Urinary bladder (tissue), 4 donors: ENCODE measurements at places on chromosomes 1 and 21. TPM values are rescaled to one million over a fixed set of nuclear protein-coding genes. Genes with fewer than 3 reads are reported as not detected.

SH2D1B gene
- 0.37 TPM for total RNA-seq

RGS1 gene
- total RNA-seq, result 51.2 TPM

HCN3 gene
- 3.0 TPM for total RNA-seq

TRIM45 gene
- total RNA-seq, result 7.8 TPM

LRRC39 gene
- total RNA-seq, result 13.8 TPM

CYP4X1 gene
- 7.0 TPM for total RNA-seq

GRIK1 gene
- total RNA-seq, result 3.8 TPM

TRIM17 gene
- total RNA-seq, result 1.9 TPM

RNF207 gene
- 12.8 TPM for total RNA-seq

CHD5 gene
- total RNA-seq, result 0.53 TPM

NLRP3 gene
- 2.4 TPM for total RNA-seq

DNA sequence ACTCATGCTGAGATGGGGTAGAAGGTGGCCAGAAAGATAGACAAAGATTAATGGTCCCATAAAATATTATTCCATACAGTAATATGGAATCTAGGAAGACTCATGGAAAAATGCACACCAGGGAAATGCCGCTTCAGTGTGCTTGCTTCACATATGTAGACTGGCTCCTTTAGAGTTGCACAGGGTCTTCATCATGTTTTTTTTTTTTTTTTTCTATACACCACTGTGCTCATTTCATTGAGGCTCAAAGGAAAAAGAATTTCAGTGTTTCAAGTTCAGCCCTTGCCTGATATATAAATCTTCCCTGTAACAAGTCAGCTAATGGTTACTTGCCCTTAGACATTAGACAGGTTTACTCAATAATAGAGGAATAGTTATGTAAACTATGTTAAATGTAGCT lies 33.2 kb downstream of the KCNK2 start:
- DNase-seq, result no peak

GRCh38 chr1:33815061-33815460 lies 48.8 kb upstream of the HMGB4 start:
- no peak for DNase-seq

DNA sequence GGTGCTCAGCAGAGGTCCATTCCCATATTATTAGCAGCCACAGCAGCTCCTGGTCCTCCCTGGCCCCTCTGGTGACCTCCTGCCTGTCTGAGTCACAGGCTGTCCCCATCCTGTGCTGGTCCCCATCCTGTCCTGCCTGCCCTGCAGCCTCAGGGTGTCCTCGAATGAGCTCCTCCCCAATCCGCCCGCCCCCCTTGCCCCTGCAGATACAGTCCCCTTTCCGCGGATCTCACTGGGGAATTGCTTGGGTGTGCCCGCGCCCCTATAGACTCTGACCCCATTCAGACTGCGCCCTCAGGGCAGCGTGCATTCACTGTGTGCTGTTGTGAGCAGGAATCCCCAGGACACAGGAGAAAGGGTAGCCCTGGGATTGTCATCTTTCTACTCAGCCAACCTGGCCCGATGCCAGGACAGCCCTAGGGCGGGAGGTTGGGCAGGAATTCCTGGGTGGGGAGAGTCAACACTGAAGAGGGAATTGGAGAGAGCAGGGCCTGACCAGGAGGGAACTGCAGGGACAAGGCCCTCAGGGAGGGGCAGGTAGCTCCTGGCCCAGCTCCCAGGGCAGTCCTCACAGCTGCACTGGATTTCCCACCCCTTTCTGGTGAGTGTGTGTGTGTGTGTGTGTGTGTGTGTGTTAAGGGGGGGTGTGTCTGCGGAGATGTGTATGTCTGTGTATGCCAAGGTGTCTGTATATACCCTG lies 1.1 kb upstream of the GUCA2A start:
- peak; percentile 59 for DNase-seq

- no peak for DNase-seq
Measured at GRCh38 chr1:98870959-98871903, 133.4 kb downstream of the PLPPR5 start.

DNA sequence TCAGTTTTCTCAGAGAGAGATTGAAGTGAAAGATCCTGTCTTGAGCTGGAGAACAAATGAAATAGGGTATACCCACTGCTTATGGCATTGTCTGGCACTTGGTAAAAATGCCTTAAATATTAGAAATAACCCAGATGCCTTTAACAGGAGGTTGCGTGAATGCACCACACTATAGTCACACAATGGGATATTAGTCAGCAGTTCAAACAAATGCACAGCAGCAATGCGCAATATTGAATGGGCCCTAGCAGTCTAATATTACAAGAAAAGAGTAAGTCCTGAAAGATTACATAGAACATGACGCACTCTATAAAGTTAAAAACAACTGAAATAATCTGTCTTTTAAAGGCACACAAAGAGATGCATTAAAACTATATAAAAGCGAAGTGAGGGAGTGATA lies 161.1 kb downstream of the EDEM3 start:
- no peak for DNase-seq

- peak; percentile 81 for DNase-seq
Measured at GRCh38 chr1:216600730-216601609, 122.3 kb downstream of the ESRRG start.

- DNase-seq, result no peak
Measured at GRCh38 chr1:184051138-184051484, 419 bp upstream of the TSEN15 start.

GRCh38 chr1:226529891-226530290 lies 18.7 kb upstream of the STUM start:
- DNase-seq, result no peak

DNA sequence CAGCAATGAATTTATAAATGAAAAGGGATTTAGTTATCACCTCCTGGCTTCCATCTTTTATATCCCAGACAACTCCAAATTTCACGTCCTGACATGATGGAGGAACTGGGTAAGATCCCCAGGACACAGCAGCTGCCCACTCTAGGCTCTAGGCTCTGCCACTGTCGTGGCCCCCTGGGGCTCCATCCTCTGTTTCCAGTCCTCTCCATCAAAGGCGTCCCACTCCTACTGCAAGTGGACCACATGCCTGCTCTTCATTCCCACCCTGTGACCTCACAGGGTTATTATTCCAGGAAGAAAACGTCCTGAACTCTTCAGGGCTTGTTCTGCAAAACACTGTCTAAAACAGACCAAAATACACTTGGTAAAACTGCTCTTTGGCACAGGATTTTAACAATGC lies 11.9 kb downstream of the URB1 start:
- DNase-seq, result no peak

- DNase-seq, result no peak
Measured at GRCh38 chr1:116706841-116707240, 39.3 kb upstream of the IGSF3 start.

DNA sequence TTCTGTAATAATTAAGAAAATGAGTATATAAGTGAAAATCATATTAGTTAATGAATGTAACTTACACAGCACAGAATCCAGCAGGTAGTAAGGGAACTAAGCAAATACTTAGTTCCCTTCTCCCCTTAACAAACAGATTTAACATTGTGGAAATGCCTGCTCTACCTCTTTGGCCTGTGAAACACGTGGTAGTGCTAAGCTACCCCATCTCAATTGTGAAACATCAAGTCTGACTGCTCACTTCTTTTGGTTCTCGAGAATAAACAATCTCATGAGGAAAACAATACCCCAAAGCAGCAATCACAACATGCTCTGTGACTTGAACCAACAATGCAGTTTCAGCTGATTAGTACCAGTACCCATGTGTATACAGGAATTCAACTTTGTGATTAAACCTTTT lies 4.7 kb downstream of the MYSM1 start:
- no peak for DNase-seq

- no peak for DNase-seq
Measured at GRCh38 chr1:173903827-173904531, 13.1 kb downstream of the SERPINC1 start.

DNA sequence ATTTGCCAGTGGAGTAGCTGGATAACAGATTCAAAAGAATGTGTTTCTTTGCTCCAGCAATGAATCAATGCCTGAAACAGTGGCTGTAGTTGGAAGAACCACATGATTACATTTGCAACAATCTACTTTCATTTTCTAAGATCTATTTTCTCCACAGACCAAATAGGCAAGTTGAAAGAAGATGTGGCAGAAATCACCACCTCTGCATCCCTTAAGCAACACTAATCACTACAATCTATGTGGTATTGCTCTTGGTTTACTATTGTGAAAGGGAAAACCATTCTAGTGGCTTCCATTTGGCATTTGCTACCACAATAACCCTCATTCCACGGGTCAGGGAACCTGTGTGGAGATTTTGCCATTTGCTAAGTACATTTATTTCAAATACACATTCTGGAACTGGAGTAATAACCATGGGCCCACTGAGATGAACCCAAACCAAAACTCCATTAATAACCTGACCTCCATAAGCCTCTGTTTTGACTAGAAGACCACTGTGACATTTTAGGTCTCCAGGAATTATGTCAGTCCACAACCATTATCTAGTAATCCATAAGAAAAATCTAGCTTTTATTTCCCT lies 66.3 kb downstream of the C1orf185 start:
- DNase-seq, result no peak
